NCI-H1694 (cell line): ENCODE measurements at places on chromosomes 16 and 17.
A peak's percentile ranks its signal among the peaks of the same experiment; 100 is the strongest.

DNA sequence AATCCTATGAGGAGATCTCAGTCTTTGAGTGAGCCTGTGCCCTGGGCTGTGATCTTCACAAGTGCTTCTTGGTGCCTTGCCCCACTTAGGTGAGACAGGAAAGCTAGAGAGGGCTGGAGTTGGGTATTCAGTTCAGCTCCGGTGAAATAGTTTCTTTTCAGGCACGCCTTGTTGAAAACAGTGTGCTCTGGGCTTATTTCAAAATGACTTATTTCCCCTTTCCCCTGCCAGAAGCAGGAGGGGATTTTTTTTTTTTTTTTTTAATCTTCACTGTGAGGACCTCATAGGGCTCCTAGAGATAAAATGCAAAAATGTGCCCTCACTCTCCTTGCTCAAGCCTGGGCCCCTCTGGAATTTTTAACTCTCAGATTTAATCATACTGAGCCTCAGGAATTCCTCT lies 27.2 kb downstream of the MOSMO start:
- DNase-seq: no peak

DNA sequence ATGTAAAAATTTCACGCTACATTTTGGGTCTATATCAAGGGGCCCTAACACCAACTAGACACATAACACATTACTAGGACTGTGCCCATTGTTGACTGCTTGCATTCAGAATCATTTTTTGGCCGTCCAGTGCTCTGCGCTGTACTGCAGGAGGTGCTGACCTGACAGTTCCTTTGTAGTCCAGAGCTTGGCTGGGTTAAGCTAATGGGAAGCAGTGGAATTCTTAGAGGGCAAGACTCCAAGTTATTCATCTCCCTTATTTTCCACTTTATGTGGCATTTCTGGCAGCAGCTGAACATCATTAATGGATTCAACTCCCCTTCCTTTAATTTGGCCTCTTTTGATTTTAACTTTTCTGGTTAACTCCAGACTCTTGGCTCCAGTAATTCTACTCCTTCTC lies 351.7 kb downstream of the CDH8 start:
- DNase-seq: no peak

DNA sequence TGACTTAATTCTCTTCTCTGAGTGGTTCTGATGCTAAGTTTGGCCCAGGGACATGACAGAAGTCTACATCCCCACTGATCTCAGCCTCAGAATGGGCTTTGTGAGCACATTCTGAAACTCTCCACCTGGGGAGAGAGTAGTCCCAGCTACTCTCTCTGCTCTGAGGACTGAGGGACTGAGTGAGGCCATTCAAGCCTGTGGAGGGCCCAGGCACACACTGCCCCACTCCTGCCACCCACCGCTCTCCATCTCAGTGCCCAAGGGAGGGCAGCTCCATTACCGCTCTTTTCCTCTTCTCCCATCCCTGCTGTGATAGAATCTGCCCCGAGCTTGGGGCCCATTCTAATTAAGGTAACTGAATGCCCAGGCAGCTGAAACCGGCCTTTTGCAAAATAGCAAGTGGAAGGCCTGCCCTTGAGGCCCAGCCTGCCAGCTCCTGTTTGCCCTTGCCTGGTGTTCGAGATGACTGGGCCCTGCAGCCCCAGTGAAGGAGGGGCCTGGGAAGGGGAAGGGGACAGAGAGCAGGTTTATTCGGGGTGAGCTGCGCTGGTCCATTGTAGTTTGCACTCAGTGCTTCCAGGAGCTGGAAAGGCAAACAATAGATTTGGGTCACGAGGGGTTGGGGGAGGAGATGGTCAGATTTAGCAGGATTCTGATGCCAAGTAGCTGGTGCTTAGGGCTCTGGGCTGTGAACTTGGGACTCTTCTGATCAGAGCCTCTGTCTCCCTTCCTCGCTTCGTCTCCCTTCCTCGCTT lies 76.2 kb downstream of the RAB11FIP4 start:
- no peak for DNase-seq

- no peak for DNase-seq
Measured at GRCh38 chr16:56298116-56298515, 106.8 kb downstream of the GNAO1 start.

DNA sequence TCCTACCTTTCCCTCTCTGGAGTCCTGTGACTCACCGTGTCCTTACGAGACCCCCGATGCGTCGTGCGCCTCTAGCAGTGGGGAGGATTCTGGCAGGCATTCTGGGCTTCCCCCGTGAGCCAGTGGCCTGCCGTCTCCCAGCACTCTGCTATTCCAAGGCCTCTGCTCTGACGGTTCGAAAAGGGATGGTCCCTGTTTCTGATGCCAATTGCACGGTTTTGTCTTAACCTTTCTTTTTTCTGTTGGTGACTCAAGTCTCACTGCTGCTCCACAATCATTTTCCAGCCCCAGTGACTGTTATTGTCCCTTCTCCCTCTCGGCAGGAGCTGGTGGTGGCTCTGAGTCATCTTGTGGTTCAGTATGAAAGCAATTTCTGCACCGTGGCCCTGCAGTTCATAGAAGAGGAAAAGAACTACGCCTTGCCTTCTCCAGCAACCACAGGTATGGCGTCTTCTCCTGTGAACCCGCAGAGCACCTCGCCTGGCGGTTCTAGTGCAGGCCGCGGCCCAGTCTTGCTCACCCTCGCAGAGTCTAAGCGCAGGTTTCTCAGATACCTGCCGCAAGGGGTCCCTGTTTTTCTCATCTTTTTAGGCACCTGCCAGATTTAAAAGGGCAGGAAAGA lies 100.1 kb upstream of the CHMP6 start:
- DNase-seq: no peak

DNA sequence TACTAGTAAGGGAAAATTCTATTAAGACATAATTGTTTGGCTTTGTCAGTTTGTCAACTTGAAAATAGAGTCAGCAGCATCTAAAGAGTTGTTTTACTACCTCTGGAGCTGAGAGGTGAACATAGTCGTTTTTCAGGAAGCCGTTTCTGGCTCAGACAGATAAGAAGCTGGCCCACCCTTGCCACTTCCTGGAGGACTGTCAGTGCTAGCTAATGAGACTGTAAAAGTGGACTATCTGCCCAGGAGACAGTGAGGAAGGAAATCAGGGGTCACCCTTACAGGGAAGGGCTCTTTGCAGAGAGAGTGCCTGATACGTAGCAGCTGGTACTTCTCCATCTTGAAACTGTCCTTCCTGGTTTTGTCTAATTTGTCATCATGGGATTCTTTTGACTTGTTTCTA lies 328.7 kb downstream of the WWOX start:
- no peak for DNase-seq

DNA sequence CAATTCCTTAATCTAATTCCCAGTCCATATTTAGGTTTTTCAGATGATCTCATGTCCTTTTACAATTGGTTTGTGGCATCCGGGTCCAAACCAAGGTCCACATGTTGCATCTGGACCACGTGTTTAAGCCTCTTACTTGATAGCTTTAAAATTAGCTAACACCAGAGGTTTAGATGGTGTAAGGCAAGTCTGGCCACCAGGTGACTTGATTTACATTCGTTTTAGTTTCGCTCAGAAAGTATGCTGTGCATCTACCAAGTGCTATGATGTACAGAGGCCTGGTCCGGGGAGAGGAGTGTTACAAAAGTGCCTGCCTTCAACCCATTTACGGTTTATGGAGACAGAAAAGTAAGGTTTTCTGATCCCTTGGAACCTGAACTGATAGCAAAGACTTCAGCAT lies 878 bp upstream of the DNAJA2 start:
- DNase-seq: no peak

DNA sequence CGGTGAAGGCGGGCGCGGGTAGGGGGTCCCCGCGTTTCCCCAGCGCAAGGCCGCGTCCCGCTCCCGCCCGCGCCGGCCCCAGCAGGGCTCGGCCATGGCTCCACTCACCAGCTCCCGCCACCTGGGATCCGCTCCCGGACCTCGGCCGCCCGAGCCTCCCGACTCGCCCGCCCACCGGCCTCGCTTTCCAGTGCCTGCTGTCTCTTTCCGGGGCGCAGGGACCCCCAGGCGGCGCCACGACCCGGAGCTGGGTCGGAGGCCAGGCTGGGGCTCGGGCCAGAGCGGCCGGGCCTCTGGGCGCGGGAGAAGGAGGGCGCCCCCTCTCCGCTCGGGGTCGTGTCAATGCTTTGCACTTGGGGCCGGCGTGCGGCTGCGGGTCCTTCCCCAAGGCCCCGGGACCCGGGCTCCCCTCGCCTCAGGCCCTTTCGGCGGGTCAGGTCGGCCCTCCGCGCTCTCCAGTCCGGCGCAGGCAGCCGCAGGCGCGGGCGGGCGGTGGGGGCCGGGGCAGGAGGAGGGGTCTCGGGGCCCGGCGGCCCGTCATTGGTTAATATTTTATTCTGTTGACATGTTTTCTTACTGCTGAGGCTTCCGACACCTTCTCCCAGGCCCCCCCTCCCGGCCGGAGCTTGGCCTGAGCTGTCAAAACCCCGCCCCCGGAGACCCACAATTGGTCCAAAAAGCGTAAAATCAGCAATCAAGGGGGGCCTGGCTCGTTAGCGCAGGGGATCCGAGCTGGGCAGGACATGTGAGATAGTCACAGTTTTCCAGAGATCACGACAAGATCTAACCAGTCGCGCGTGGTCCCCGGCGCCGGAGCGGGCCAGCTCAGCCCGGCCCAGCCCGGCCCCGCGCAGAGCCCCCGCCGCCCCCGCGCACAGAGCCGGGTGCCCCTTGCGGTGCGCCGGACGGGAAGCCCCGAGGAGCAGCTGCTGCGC lies at the start of gene TBX2:
Gene TBX2 (plus strand): TSS at position 713 of the 935 bp plus-strand sequence. CDS start 334 bp downstream, outside the sequence.
- peak; percentile 23 for DNase-seq

DNA sequence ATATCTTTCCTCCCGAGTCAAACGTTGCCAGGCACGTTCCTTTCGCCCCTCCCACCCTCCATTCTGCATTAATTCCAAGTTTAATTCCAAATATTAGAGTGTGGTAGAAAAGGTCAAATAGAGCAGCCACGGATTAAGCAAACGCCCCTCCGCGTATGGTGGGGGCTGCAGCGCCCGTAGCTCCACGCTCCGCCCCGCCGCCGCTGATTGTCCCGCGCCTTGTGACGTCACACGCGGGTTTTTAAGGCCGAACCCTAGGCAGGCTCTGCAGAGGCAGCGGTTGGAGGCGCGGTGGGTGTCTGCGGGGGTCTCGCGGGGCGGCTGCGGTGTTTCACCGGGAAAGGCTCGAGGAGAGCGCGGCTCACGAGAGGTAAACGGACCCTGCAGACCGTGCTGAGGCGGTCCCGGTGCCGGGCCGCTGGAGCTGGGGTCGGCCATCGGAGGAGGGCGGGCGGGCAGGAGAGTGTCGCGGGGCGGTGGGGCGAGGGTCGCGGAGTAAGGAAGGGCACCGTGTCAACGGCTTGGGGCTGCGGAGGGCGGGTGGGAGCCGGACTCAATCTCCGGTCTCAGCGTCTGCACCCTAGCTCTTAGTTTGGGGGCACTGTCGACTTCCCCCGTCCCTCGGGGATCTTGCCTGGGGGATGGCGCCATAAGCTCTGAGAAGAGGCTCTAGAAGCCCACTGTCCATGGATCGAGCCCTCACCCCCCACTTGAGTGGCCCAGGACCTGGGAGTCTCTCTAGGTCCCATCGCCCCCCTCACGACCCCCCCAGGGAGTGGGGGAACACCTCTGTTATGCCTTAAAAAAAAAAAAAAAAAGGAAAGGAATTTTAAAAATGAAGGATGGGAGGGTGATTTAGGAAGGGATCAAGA lies at the start of gene ARL4D:
Gene ARL4D (plus strand): TSS at position 270 of the 872 bp plus-strand sequence. CDS start 740 bp downstream, outside the sequence.
- peak; percentile 78 for DNase-seq

DNA sequence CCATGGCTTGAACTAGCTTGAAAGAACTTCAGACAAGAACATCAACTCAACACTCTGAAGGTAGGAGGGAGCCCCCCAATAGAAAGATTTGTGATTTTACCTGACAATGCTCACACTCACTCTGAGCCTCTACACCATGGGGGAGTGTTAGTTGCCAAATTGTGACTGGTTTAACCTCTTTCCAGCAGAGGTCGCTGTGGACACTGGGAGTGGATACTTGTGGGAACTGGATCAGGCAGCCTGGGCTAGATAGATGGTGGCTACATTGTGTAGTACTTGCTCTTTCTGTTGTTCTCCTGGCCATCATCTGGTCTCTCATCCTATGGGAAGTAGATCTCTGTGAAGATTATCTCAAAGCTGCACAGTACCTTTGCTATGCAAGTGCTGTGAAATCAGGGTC lies 2.9 kb downstream of the SMPD3 start:
- DNase-seq: peak; percentile 74

- DNase-seq: no peak
Measured at GRCh38 chr17:80940171-80941123, 51.2 kb upstream of the CHMP6 start.

DNA sequence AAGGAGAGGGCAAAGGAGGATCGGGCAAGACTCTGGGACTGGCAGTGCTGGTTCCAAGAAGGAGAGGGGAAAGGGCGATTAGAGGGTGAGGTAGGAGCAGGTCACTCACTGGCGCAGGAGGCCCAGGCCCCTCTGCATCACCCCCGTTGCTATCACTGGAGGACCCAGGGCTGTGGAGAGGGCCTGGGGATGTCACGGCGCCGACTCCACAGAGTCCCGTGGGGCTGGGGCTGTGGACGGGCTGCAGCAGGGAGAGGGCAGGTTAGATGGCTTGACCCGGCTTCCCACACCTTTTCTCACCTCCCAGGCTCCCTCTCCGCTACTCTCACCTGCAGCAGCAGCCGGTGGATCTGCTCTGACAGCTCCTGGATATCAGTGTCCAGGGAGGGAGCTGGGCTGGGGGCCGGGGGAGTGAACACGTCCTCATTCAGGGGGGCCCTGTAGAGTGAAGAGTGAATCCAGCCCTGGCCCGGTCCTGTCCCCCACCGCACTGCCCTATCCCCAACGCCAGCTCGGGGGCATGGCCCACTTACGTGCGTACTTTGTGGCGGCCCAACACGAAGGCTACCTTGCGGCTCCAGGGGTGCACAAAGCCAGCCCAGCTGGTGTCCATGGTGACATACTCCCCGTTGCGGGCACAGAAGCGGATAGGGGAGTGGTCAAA lies 4.9 kb downstream of the PER1 start:
- no peak for DNase-seq

DNA sequence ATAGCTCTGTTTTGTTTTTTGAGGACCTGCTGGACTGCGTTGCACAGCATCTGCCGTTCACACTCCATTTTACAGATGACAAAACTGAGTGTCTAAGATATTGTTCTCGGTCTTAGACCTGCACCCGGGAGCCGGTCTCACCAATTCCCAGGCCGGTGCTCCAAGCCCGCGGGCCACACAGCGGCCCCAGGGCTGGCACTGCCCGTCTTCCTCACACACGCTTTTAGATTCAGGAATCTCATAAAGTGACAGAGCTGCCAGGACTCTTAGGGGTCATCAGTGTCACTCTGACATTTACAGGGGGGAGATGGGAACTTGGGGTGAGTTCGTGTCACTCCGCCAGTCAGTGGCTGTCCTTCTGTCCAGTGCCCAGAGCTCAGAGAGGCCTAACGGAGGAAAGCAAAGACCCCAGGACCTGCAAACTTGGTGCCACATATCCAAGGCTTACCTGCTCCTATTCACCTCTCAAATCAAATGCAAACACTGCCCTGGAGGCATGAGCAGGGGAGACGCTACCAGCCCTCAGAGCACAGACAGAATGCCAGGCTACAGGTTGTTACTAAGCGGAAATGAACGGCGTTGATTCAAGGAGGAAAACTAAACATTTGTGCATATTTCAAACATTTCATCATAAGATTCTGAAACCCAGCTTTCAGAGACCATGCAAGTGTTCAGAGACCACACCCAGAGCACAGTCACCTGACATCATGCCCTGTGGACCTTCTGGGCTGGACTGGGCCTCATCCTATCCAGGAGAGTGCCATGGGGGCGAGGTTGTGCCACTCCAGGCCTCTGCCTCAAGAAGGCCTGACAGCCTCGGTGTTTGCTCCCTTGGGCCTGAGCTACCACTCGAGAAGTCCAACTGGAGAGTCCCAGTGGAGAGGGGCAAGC lies 29.5 kb downstream of the TNFRSF13B start:
- DNase-seq: no peak

- no peak for DNase-seq
Measured at GRCh38 chr16:88783391-88784073, 1.5 kb downstream of the PIEZO1 start.
